ENCODE measurements at places on chromosomes 11 and 22.

DNA sequence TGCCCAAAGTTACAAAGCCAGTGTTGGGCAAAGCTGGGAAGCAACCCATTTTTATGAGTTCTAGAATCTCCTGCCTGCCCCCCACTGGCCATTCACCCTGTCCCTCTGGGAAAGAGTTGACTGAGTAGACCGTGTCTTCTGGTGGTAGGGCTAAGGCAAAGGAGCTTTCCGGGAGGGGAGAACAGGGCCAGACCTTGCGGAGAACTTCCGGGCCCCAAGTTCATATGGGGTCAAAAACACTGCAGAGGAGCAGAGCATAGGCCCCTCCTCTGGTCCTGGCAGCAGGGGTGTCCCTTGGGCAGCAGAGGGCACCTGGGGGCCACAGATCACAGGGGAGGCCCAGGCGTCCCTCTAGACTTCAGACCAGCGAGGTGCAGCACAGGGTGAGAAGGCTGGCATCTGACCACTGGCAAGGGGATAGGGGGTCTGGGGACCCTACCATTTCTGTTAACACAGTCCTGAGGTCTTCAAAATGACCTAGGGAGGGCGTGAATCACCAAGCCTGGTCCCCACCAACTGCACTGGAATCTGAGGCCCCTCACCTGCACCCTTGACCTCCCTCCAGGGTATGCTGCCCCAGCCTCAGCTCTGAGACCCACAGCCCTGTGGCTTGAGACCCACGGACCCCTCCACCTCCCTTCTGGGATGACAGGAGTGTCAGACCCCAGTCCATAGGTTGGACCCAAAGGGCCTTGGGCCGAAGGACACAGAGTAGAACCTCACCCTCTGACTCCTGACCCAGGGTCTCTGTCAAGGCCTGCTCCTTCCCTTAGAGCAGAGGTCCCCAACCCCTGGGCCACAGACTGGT, 1.3 kb upstream of the ARAP1 start:
- DNase-seq, result no peak

- no peak for DNase-seq
These were observed 18.3 kb upstream of the RFPL3 start for GRCh38 chr22:32339190-32340012.

GRCh38 chr22:36870250-36870649, 9.4 kb downstream of the NCF4 start:
- no peak for DNase-seq

DNA sequence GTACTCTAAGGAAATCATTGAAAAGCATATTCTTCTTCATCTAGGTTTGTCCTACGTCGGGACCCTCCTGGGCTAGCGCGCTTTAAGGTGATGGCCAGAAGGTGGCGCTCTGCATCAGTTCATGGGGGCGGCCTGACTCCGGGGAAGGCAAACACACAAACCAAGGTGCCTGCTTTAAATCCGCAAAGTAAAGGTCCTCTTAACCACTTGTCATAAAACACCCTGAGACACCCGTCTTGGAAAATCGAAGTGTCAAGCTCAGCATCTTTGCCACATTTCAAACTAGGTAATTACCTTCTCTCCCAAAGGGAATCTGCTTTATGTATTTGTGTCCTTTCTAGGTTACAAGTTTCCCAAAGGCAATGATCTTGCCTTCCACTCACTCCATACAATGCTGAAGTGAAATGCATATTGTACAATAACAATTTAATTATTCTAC, 33.9 kb downstream of the LMO2 start:
- peak; percentile 73 for DNase-seq

GRCh38 chr11:66883016-66883965, 26.4 kb downstream of the LRFN4 start:
- peak; percentile 49 for DNase-seq

DNA sequence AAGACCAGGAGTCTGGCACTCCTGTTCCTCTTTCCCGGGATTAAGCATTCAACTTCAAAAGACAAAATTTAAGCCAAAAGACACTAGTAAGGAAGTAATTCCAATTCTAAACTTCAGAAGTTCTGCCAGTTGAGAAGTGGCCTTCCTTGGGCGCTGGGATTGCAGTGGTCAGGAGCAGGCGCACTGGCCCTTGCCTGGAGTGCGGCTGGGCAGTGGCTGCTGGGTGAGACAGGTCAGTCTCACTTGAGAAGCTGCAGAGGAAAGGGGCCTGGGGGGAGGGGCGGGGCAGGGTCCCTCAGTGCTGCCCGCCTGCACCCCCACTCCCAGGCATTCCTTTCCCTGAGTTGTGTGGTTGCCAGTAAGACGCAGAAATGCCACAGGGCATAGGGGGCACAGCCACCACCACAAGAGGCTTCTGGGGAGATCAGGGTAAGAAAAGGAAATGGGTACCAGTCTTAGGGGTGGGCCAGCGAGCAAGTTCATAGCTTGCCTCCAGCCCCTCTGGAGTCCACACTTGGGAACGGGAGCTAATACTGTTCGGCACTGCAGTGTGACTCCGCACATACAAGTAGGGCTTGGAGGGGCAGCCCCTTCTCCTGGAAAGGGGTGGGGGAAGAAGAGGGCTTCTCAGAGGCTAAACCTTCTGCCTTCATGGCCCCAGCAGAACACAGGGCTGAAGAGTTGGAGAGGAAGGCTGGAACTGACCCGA, 5.5 kb downstream of the MRPL49 start:
- no peak for DNase-seq

- DNase-seq, result peak; percentile 47
These were observed 1.6 kb downstream of the GTPBP1 start for GRCh38 chr22:38707346-38707745.

- no peak for DNase-seq
These were observed 92.1 kb upstream of the APOA1 start for GRCh38 chr11:116929414-116930090.

DNA sequence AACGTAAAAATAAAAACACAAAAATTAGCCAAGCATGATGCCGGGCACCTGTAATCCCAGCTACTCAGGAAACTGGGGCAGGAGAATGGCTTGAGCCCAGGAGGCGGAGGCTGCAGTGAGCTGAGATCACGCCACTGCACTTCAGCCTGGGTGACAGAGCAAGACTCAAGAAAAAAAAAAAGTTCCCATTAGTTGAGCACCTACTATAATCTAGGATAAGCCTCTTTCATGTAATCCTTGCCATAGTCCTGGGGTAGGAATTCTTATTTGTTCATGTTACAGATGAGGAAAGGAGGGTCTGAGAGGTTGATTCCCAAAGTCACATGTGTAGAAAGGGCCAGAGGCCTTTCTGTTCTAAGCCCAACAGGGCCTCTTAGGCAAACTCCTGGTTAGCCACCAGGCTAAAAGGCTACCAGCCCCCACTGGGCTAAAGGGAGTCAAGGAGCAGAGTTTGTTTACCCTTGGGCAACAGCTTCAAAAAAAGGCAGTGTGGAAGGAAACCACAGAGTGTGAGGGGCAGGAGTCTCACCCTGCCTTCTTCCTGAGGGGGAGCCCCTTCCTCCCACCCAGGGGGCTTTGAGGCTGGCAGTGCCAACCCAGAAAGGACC, 21.6 kb upstream of the CSNK1E start:
- DNase-seq, result no peak

DNA sequence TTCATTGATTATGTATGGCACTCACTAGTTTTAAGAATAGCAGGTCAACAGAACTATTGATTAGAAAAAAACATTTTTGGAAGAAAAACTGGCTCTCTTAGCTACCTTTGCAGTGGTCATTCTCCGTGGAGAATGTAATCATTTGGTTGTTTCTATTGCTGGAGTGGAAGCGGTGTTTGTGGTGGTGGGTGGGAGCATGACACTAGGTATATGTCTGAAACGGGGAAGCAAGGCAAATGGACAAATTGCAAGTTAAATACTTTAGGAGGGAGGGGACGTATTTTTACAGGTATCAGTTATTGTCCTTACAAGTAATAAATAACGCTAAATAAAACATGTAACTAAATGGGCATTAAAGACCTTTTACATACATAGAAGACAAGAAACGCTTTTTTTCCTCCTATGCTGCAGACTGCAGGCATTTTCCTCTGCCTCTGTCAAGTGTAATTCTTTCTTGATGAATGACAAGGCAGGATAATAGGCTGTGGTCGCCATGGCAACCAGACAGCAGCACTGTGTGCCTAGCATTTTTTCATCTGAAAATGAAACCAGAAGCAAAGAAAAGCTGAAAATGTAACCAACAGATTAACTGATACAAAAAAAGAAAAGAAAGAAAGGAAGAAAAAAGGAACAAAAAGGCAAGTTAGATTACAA, 46.2 kb downstream of the BLID start:
- no peak for DNase-seq

GRCh38 chr11:14578541-14578956, 58.4 kb upstream of the PSMA1 start:
- DNase-seq, result peak; percentile 92

DNA sequence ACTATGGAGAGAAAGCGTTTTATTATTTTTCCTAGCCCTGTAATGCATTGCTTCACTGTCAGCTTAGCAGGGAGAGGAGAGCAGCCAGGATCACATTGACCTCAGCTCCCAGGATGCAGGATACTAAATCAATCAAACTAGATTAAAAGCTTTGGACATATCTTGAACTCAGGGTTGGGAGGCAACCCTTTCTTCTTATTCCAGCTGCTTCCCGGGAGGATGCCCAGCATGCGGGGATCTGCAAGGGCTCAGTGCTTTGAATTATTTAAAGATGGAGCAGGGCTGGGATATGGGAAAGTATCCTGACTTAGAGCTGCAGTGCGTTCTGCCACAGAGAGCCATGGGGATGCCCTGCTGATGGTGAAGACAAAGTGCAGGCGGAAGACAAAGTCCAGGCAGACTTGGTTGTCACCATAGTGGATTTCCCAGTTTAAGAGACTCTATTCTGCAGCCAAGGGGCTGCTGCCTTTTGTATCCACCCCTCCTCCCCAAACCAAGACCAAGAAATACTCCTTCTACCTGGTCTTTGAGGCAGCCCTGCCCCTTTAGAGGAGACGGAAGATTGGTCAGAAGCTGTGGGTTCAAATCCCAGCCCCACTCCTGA, 1035.0 kb downstream of the TBC1D22A start:
- DNase-seq, result no peak

DNA sequence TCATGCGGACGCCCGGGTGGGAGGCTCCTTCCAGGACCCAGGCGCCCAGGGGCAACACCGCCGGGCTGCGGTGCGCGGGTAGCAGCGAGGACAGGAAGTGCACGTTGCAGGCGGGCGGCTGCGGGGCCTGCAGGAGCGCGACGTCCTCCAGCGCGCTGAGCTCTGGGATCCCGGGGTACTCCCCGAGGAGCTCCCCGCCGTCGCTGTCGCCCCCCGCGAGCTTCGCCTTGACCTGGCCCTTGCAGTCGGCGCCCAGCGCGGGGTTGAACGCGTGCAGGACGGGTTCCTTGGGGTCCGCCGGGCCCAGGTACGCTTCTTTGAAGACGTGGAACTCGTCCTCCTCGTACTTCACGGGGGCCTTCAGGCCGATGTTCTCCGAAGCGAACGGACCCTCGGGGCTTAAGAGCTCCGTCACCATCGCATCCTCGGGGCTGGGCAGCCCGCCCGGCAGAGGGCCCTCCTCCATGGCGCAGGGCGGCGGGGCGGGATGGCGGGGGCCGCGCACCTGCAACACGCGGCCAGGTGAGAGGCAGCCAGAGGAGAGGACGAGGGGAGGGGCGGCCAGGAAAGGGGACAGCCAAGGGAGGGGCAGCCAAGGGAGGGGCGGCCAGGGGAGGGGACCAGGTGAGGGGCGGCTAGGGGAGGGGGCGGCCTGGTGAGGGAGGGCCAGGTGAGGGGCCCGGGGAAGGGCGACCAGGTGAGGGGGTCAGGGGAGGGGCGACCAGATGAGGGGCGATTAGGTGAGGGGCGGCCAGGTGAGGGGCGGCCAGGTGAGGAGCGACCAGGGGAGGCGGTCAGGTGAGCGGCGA, 921 bp downstream of the TESMIN start:
- peak; percentile 19 for DNase-seq

DNA sequence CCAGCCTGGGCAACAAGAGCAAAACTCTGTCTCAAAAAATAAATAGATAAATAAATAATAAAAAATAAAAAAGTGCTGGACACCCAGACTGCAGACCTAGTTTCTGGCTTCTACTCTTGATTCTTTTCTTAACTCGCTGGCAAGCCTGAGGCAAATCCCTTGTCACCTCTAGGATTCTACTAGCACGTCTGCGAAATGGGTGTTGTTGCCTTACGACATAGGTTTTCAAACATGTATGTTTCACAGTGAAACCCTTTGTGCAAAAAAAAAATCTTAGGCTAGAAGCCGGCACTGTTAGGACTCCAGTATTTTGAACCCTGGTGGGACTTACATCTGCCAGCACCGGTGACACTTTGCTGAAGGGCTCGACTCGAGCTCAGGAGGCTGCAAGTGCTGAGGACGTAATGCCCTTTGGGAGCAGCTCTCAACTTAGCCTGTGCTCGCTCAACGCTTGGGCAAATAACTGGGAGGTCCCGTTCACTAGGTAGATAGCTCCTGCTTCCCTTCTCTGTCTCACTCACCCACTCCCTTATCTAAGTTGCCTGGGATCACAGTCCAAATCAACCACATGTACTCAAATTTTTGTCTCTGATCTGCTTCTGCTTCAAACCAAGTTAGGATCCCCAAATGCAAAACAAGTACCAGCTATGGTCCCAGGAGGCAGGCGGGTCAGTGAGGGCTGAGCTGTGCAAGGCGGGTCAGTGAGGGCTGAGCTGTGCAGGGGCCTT, 34.7 kb upstream of the MYH9 start:
- no peak for DNase-seq

DNA sequence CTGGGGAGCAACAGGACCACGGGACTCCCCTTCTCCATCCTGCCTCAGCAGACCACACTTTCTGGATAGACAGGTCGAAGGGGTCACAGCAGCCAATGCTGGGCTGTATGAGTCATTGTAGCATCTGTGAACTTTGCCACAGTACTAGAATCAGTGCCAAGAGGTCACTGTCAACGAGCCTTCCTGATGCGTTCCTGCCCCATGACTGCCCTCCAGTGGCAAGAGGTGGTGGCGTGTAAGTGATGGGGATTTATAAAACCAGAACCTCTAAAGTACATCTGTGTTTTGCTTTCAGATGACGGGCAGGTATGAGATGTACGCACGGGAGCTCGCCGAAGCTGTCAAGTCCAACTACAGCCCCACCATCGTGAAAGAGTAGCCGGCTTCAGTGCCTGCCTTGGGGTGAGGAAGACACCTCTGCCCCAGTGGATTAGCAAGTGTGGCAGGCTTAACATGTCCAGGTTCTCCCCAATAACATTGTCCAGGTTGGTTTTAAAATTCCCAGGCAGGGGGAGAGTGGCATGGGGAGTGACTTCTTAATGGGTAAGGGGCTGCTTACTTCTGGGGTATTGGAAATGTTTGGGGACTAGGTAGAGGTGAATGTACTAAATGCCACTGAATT, 29.4 kb downstream of the GUCD1 start:
- DNase-seq, result peak; percentile 89

All from CD14-positive monocyte (primary cell).